ENCODE measurements at places on chromosomes 3 and 15.
A peak's percentile ranks its signal among the peaks of the same experiment; 100 is the strongest.

DNA sequence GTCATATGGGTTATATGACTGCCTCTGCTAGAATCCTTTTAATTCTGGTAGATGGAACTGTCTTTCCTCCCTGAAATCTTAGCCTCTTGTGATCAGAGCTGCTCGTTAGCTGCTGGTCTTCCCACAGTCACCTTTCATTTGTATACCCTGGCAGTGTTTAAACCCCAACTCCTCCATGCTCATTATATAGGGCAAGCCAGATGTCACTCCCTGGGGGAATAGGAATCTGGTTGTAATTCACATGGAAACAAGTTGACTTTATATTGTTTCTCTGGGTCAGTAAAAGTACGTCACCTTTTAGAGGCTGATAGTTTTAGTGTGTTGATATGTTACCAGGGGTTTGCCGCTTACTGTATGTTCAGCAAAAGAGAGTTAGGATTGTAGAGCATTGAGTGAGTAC, 103.5 kb downstream of the ITPR1 start:
- DNase-seq, result no peak

DNA sequence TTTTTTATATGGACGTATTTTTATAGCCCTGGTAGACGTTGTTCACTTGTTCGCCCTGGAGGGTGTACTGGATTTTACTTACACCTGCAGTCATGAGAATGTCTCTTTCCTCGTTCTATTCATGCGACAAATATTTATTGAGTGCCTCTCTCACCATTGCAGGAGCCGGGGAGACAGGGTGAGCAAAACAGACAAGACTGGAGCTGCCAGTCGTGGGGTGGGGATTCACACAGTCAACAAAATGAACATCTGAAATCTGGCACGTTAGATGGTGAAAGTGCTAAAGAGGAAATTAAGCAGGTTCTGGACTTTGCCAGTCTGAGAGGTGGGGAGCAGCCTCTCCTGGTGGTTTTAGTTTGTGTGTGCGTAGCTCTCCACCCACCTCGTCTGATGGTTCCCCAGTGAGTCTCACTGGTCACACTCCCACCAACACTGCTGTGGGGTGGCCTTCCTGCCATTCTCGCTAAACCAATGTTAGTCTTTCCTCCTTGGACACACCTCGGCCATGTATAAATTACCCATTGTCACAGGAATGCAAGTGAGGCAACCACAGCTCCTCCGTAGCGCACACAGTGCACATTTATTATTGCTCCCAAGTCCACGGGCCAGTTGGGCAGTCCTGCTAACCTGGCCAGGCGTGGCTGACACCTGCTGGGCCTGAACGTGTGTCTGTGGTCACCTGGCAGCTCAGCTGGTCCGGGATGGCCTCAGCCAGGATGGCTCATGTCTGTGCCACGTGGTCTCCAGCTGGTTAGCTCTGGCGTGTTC, 31.5 kb downstream of the FBLN2 start:
- peak; percentile 72 for DNase-seq

DNA sequence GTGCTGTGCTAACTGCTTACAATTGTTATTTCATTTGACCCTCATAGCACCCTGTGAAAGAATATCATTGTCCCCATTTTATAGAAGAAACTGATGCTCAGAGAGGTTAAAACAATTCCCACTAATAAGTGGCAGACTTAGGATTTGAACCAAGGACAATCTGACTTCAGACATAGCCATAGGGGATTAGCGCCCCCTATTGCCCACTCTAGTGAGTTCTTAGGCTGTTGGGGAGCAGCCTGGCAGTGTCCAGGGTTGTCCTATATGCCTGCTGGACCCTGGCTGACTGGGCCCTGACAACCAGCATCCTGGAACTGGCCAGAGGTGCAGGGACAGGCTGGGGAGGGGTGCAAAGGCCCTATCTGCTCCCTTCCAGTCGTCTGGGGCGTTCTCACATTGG, 15.4 kb downstream of the DPH3 start:
- peak; percentile 49 for DNase-seq

- no peak for DNase-seq
Observed at GRCh38 chr3:101709126-101709525, 15.3 kb upstream of the CEP97 start.

- no peak for DNase-seq
Observed at GRCh38 chr15:101376615-101377395, 81.8 kb upstream of the SNRPA1 start.

DNA sequence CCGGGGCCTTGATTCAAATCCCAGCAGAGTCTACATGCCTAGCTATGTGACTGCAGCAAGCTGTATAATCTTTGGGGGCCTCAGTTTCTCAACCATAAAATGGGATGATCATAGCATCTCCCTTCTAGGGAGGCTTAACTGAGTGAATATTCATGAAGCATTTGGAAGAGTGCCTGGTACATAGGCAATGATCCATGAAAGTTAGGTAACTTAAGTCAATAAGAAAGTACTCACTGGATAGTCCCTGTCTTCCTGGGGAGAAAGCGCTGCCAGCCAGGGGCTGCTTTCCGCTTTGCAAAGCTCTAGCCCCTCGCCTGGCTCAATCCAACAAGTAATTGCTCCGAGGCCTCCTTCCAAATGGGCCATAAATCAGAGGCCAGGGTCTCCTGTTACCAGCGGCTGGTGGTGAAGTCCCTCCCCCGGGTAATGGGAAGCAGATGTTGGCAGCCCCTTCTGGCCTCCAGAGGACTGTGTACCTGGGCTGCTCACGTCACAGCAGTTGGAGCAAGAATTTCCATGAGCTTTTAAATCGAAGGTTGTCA, 521.9 kb upstream of the PROK2 start:
- no peak for DNase-seq

Data from spleen (tissue), 13 donors.